ENCODE measurements at places on chromosomes 7 and 10.
A peak's percentile ranks its signal among the peaks of the same experiment; 100 is the strongest.

GRCh38 chr7:155979566-155979965 lies 167.3 kb upstream of the SHH start:
- DNase-seq: no peak

- no peak for DNase-seq
Measured at GRCh38 chr10:29395409-29395808, 106.5 kb downstream of the LYZL1 start.

- DNase-seq: no peak
Measured at GRCh38 chr10:116688741-116689495, 53.4 kb downstream of the HSPA12A start.

DNA sequence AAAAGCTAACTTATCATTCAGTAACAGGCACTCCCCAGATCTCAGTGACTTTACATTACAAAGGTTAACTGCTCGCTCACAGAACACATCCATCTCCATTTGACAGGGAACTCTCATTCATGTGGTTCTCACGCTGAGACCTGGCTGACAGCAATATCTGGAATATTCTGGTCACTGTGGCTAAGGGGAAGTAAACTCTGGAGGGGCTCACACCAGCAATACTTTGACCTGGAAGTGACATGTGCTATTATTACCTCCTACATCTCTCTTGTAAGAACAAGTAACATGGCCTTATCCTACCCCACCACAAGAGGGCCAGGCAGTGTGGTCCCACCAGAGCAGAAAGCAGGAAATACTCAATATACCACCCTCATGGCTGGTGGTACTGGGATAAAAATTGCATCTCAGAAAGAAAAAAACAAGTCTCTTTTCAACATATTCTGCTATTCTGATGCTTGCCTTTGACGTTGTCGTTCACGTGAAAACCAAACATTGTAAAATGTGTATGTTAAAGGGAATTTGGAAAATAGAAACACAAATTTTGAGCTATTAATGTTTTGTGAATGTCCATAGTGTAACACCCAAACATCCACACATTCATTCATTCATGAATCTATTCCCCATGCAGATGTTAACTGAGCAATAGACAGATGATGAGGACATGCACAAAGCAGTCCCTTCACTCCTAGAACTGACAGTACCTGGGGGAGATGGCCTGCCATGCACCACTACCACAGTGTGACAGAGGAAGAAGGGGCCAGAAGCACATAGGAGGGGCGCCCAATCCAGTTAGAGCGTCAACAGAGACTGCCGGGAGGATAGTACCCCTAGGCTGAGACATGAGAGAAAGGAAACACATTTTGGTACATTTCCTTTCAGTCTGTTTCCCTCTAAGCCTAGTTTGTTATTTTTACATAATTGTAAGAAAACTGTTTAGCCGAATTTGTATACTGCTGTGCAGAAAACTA lies 166.0 kb upstream of the SP4 start:
- DNase-seq: peak; percentile 14

GRCh38 chr10:30738416-30738815 lies 108.9 kb upstream of the LYZL2 start:
- no peak for DNase-seq

GRCh38 chr10:541750-542371 lies 147.6 kb downstream of the DIP2C start:
- DNase-seq: peak; percentile 14

- no peak for DNase-seq
Measured at GRCh38 chr10:45585131-45585530, 87.4 kb downstream of the ZFAND4 start.

DNA sequence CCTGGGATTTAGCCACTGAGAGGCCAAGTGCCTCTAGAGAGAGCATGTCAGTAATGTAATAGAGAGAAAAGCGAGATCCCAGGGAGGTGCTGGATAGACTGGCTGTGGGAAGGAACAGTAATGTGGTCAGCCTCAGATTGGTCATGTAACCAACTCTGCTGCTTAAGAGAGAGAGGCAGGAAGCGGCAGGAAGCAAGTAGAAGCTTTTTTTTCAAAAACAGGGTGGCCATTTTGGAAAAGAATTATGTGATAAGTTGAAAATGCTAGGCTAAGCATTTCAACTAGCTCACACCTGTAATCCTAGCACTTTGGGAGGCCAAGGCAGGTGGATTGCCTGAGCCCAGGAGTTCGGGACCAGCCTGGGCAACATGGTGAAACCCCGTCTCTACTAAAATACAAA lies 3.7 kb upstream of the PCOLCE start:
- no peak for DNase-seq

DNA sequence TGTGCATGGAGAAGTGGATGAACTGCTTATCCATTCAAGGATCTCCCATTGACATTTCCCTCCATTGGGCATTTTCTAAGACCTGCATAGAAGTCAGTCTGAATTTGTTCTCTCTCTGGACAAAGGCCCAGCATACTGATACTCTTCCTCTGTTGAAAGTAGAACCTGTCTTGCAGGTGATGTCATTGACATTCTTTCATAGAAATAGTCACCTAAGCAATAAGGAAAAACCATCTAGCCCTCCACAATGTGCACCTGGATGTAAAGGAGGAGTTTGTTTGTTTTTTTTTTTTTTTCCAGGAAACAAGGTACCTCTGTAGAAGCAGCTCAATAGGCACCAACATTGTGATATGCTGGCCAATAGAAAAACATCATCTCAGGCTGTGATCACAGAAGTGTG lies 150.4 kb downstream of the DPY19L1 start:
- DNase-seq: no peak

DNA sequence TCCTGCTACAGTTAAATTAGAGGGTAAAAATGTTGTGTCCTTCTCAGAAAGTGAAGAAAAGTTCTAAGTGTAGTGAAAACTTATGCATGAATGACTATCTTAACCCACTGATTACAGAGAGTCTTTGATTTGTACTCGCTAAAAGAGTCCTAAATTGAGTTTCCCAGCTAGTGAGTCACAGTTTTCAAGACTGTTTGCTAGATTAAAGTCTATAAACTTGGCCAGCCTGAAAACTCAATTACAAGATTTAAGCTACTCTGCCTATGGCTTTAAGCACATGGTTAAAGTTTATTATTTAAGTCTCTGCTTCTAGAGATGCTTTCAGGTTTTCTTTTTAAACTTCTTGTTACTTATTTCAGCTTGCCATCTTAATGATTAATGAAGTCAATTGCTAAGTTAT lies 44.4 kb downstream of the MRPS24 start:
- no peak for DNase-seq

- no peak for DNase-seq
Measured at GRCh38 chr7:33876596-33877274, 28.6 kb upstream of the BMPER start.

GRCh38 chr7:124429923-124430322 lies 335.7 kb downstream of the GPR37 start:
- no peak for DNase-seq

DNA sequence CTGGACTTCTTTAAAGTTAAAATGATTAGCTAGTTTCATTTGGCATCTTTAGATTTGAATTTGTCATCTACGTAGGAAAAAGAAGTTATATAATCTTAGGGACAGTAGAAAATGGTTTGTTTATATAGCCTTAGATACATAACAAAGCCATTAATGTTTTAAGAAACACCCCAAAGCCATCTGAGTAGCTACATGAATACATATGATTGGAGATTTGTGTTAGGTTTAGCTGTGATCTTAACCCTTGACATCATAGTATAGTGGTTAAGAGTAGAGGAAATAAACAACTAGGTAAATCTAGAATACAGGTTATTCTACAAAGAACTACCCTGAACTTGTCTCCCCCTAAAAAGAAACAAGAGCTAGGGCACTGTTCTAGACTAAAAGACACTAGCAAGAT lies 18.1 kb downstream of the SAMD8 start:
- DNase-seq: no peak

GRCh38 chr10:57457972-57458512 lies 809.7 kb downstream of the IPMK start:
- DNase-seq: no peak

DNA sequence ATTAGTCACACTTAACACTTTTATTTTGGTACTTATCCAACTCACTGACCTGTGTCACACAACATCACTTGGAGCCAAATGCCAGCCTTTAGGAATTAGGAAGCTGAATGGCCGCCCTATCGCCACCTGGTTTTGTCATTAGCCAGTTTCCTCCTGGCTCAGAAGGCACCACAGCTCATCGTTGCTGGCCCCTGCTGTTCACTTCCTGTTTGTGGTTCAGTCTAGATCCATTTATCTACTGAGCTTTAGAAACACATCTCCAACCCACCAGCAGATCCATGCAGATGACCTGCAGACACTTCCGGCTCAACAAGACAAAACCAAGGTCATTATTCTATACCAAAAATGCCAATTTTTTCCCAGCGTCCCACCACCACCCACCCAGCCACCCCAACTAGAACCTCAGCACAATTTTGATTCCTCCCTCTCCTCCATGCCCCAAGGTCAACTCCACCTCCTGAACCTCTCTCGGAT lies 193.5 kb upstream of the NEBL start:
- DNase-seq: no peak

DNA sequence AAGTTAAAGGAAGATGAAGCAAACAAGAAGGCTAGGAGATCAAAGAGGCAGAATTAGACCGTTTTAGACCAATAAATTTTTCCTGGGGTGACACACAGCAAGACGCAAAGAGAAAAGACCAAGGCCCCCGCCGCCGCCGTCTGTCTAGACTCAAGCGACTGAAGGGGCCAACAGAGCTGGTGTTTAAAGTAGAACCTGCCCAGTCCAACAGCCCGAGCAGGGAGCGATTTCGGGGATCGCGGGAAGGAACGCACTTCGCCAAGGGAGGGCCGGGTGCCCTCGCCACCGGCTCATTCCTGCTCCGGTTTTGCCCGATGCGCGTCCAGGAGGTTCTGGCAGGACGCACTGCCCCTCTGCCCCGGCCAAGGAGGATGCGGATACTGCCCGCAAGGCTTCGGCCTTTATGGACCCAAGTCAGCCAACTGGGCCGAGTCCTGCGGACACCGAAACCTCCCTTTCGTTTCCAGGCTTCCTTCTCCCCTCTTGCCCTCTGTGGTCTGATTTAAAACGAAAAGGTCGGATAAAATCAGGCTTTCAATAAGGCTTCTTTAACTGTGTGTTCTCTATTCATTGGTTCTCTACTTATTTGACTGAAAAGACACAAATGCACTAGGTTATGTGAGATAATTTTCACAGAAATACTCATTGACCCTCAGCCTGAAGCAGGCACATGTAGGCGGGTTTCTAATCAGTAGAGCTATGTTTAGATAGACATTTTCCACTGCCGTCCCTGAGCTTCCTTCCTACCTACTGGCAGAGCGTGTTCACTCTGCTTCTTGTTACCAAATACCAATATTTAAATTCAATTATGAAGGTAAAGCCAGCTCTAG lies 2.2 kb upstream of the HOXA7 start:
- DNase-seq: no peak

GRCh38 chr10:71978476-71978875 lies 14.3 kb downstream of the CHST3 start:
- DNase-seq: no peak

DNA sequence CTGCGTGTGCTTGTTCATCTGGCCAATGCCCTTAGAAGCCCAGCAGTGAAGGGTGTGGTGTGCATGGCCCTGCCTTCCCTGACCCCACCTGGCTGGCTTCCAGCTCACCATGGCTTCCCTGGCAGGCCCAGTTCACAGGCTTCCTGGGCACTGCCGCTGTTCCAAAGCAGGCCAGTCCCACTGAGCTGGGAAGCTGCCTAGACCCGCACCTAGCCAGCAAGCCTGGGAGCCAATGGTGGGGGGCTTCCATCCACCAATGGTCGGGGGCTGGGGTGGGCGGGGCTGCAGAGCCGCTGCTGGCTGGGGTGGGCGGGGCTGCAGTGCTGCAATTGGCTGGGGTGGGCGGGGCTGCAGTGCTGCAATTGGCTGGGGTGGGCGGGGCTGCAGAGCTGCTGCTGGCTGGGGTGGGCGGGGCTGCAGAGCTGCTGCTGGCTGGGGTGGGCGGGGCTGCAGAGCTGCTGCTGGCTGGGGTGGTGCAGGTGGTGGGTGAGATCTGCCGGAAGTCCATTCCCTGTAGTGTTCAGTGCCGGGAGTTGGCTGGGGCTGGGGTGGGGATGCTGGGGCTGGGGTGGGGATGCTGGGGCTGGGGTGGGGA lies 12.4 kb downstream of the CALY start:
- peak; percentile 70 for DNase-seq

- DNase-seq: no peak
Measured at GRCh38 chr10:100158044-100158805, 27.6 kb downstream of the ERLIN1 start.

GRCh38 chr7:156608173-156608478 lies 32.4 kb upstream of the RNF32 start:
- no peak for DNase-seq

DNA sequence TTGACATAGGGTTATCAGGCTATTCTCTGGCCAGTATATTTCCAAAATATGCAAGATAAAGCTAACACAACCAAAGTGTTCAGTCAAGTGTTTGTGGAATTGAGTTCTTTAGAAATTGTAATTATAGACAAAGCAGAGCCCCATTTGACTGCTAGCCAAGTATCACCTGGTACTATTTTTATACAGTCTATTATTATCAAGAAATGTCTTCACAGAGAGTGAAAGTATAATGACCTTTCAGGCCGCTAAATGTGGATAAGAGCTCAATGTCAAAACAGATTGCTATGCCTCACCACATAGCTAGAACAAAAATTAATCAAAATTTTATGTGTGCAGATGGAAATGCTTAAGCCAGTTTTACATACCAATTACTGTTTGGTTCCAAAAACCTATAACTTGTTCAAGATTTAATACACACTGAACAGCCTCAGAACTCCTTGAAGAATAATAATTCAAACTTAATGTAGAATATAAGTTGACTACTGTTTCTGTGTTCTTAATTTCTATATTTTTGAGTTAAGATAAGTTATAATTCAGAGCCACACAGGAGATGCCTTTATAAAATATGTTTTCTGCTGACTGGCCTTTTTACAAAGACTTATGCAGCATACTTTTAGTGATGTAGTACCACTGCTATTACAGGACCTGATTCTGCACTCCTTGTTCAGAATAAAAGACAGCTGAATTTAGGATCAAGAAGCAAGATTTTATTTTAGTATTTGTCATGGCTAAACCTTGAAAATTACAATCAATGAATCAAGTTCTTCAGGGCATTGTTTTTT lies 31.0 kb downstream of the PRPS1L1 start:
- DNase-seq: no peak

- DNase-seq: no peak
Measured at GRCh38 chr10:92024700-92025099, 101.1 kb downstream of the BTAF1 start.

- DNase-seq: no peak
Measured at GRCh38 chr10:72310636-72311035, 36.9 kb downstream of the DDIT4 start.

- no peak for DNase-seq
Measured at GRCh38 chr10:44755481-44755880, 155.7 kb upstream of the TMEM72 start.
